ENCODE measurements at places on chromosomes 13 and 19. TPM values are rescaled to one million over a fixed set of nuclear protein-coding genes. Genes with fewer than 3 reads are reported as not detected.

- no peak overlapping the region for H3K4me3 ChIP-seq
- H3K27me3 ChIP-seq: no peaks in the 10 kb centered on the region
- peaks cover 28% of the 10 kb centered on the region for H3K4me1 ChIP-seq
- H3K27ac ChIP-seq: peak overlapping the region; percentile 19
- no peak for DNase-seq
Observed at GRCh38 chr19:11387162-11388034, 3.3 kb upstream of the EPOR start.

DNA sequence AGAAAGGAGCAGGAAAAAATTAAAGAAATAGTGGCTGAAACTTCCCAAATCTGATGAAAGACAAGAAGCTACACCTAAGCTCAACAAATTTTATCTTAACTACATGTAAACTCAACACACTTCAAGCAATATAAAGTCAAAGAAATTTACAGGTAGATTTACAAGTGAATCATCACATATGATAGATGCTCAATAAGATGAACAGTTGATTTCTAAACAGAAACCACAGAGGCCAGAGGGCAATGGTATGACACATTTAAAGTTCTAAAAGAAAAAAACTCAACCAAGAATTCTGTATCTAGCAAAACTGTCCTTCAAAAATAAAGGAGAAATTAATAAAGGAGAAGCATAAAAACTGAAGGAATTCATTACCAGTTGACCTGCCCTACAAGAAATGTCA, 39.3 kb upstream of the ZNF780A start:
- no peak overlapping the region for H3K27ac ChIP-seq
- H3K27me3 ChIP-seq: peaks cover 9% of the 10 kb centered on the region
- no peak for DNase-seq
- no peak overlapping the region for H3K4me3 ChIP-seq
- H3K4me1 ChIP-seq: no peaks in the 10 kb centered on the region
- H3K36me3 ChIP-seq: no peaks in the 10 kb centered on the region

DNA sequence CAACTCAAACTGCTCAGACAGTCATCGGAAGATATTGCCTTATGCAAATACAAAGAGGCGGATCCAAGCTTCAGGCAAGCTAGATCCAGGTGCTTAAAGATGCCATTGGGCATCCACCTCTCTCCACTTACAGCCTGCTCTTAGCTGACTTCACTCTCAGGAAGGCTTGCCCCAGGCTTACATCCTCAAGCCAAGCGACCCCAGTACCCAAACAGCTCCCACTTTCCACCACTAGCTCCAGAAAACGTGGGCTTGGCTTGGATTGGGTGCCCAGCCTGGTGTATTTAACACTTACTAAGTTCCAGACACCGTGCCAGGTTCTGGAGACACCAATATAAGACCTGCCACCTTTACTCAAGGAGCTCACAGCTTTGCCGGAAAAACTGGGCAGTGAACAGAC, 142.1 kb upstream of the VSTM2B start:
- H3K36me3 ChIP-seq: no peaks in the 10 kb centered on the region
- no peak overlapping the region for H3K4me3 ChIP-seq
- H3K27me3 ChIP-seq: peaks cover 6% of the 10 kb centered on the region
- DNase-seq: no peak
- no peak overlapping the region for H3K27ac ChIP-seq

Gene BSPH1
- not detected for total RNA-seq

Gene CALR3
- total RNA-seq: not detected

Gene ZNF112
- total RNA-seq: 3.4 TPM

GRCh38 chr19:51887522-51888498, at the start of gene ZNF577:
TSS of gene ZNF577 (minus strand) at chr19:51887951. CDS start at chr19:51880382, 7,569 bp downstream.
- peak within 1 kb of the TSS; percentile 69 for H3K27ac ChIP-seq
- H3K4me1 ChIP-seq: no peaks in the 10 kb centered on the region
- peak; percentile 87 for DNase-seq
- H3K27me3 ChIP-seq: no peaks in the 10 kb centered on the region
- peak within 1 kb of the TSS; percentile 58 for H3K4me3 ChIP-seq

DNA sequence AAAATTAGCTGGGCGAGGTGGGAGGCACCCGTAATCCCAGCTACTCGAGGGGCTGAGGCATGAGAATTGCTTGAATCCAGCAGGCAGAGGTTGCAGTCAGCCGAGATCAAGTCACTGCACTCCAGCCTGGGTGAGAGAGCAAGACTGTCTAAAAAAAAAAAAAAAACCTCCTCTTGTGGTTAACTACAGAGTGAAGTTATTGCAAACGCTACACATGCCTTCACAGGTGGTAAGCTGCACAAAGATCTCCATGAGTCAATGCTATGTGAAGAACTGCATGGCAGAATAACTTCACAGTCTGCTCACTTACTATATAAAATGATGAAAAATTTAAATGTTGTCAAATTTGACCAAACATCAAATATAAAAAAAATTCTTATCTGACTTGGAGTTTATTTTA, 436.8 kb downstream of the FGF14 start:
- no peak for DNase-seq
- no peak overlapping the region for H3K4me3 ChIP-seq
- H3K27ac ChIP-seq: no peak overlapping the region
- H3K36me3 ChIP-seq: no peaks in the 10 kb centered on the region
- no peaks in the 10 kb centered on the region for H3K27me3 ChIP-seq

DNA sequence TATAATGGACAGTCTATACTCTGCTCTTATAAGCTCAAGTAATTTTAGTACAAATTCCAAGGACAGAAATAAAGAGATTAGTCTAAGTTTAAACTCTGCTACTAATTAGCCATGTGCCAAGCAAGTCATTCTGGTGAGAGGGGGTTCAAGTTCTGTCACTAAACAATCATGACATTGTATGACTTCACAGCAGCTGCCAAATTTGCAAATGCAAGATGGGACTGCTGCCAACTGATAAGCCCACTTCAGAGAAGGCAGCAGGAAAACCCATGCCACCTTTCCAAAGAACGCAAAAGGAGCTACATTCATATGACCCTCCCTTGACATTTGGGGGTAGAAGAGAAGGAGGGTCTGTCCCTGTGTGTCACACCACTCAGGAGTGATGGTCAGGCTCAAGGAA, 60.7 kb upstream of the RFXAP start:
- no peak overlapping the region for H3K27ac ChIP-seq
- no peaks in the 10 kb centered on the region for H3K4me1 ChIP-seq
- DNase-seq: no peak
- no peaks in the 10 kb centered on the region for H3K27me3 ChIP-seq
- no peaks in the 10 kb centered on the region for H3K36me3 ChIP-seq

DNA sequence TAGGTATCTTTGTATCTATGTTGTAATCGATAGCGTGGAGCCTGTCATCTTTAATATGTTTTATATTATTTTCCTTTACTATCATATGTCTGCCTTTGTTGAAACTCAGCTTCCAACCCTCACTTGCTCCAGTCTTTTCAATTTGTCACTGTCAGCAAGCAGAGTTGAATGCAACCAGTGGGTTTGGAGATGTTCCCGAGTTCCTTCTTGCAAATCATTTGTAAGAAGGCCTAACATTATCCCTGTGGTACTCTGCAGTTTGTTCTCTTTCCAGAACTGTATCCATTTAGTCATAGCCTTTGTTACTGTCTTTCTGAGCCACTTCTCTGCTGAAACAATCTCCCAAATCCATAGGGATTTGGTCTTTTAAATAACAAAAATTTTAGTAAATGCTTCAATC, 41.8 kb downstream of the RNASEH2B start:
- peaks cover 17% of the 10 kb centered on the region for H3K36me3 ChIP-seq
- no peak overlapping the region for H3K4me3 ChIP-seq
- no peaks in the 10 kb centered on the region for H3K27me3 ChIP-seq
- no peaks in the 10 kb centered on the region for H3K4me1 ChIP-seq
- H3K27ac ChIP-seq: no peak overlapping the region

DNA sequence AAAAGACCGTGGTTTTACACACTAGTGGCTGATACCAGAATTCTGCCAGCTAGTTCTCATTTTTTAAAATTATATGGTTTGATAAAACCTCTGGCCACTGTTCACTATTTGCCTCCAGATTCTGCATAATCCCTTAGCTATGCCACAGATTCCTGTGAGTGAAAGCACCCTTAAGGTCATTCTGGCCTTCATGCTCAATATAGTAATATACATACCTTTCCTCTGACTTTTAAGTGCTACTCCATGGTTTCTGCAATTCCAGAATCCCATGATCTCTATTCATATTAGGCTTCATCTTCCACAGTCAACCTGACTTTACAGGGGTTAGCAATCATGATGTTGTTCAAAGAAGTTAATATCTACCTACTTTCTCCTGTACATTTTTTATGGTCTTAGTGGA, 274.1 kb upstream of the EDNRB start:
- H3K27me3 ChIP-seq: no peaks in the 10 kb centered on the region
- H3K36me3 ChIP-seq: no peaks in the 10 kb centered on the region
- H3K27ac ChIP-seq: no peak overlapping the region
- H3K4me1 ChIP-seq: no peaks in the 10 kb centered on the region

DNA sequence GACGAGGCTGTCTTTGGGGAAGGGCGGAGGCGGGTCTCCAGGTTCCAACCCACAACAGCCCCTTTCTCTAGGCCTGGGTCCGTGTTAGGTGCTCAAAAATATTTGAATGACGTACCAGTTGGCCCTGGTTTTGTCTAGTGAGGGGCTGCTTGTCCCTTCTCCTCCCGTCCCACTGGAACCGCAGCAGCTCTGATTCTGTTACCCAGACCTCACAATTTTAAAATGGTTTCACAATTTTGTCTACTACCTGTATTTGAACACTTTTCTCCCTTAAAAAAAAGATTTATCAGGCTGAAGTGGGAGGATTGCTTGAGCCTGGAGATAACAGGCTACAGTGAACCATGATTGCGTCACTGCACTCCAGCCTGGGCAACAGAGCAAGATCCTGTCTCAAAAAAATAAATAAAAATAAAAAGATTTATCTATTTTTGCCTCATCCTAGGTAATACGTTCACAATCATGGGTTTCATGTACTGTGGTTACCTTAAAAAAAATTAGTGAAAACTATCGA, 1.3 kb upstream of the IRF2BP1 start:
- H3K27me3 ChIP-seq: no peaks in the 10 kb centered on the region
- H3K27ac ChIP-seq: peak overlapping the region; percentile 92
- peaks cover 32% of the 10 kb centered on the region for H3K4me1 ChIP-seq
- no peaks in the 10 kb centered on the region for H3K36me3 ChIP-seq
- H3K4me3 ChIP-seq: peak overlapping the region; percentile 72

Gene C19orf85
- not detected for total RNA-seq

DNA sequence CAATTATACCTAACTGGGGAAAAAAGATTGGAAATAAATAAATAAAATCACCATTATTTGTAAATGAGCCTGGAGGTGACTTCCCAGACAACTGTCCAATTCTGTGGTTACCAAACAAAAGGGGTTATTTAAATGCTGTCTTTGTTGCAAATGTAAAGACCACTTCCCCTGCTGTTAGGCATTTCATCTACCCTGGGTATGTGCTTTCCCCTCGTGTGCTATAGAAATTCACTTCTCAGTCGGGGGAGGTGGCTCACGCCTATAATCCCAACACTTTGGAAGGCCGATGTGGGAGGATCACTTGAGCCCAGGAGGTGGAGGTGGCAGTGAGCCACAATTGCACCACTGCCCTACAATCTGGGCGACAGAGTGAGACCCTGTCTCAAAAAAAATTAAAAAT, 101.9 kb upstream of the AKAP11 start:
- DNase-seq: no peak
- H3K27ac ChIP-seq: no peak overlapping the region
- no peaks in the 10 kb centered on the region for H3K27me3 ChIP-seq
- H3K36me3 ChIP-seq: peaks cover 29% of the 10 kb centered on the region

Gene CAPN12
- total RNA-seq: 14.4 TPM

- DNase-seq: no peak
- no peaks in the 10 kb centered on the region for H3K36me3 ChIP-seq
- no peaks in the 10 kb centered on the region for H3K4me1 ChIP-seq
- H3K27me3 ChIP-seq: no peaks in the 10 kb centered on the region
- no peak within 1 kb of the TSS for H3K27ac ChIP-seq
Observed at GRCh38 chr13:112376050-112376681, at the start of gene SPACA7. TSS of gene SPACA7 (plus strand) at chr13:112376355. CDS start at chr13:112376386, 31 bp downstream.

- H3K27me3 ChIP-seq: no peaks in the 10 kb centered on the region
- H3K4me1 ChIP-seq: peaks cover 10% of the 10 kb centered on the region
- DNase-seq: no peak
- peak overlapping the region; percentile 85 for H3K4me3 ChIP-seq
- H3K36me3 ChIP-seq: peaks cover 27% of the 10 kb centered on the region
Observed at GRCh38 chr19:15124572-15125231, 17.5 kb downstream of the SYDE1 start.

Gene ATP4B
- total RNA-seq: not detected

DNA sequence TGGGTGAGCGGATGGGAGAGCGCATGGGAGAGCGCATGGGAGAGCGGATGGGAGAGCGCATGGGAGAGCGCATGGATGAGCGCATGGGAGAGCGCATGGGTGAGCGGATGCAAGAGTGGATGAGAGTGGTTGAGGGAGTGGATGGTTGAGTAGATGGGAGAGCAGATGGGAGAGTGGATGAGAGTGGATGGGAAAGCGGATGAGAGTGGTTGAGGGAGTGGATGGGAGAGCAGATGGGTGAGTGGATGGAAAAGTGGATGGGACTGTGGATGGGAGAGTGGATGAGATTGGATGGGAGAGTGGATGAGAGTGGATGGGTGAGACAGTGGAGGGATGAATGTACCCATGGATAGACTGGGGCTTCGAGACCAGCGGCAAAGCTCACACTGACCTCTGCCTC, 8.6 kb upstream of the TEKTIP1 start:
- H3K4me1 ChIP-seq: no peaks in the 10 kb centered on the region
- no peaks in the 10 kb centered on the region for H3K27me3 ChIP-seq
- no peak overlapping the region for H3K27ac ChIP-seq
- DNase-seq: no peak

Gene ZNF20
- 3.3 TPM for total RNA-seq

GRCh38 chr19:47036097-47036651, 12.2 kb downstream of the TMEM160 start:
- peaks cover 9% of the 10 kb centered on the region for H3K27me3 ChIP-seq
- H3K4me1 ChIP-seq: peaks cover 6% of the 10 kb centered on the region
- DNase-seq: peak; percentile 80
- H3K27ac ChIP-seq: peak overlapping the region; percentile 65
- no peaks in the 10 kb centered on the region for H3K36me3 ChIP-seq

Gene CD209
- 10.6 TPM for total RNA-seq

GRCh38 chr19:10660346-10660745, 6.2 kb downstream of the ILF3 start:
- no peak overlapping the region for H3K4me3 ChIP-seq
- peaks cover 52% of the 10 kb centered on the region for H3K4me1 ChIP-seq
- no peaks in the 10 kb centered on the region for H3K27me3 ChIP-seq
- DNase-seq: no peak

- no peaks in the 10 kb centered on the region for H3K27me3 ChIP-seq
- H3K4me1 ChIP-seq: peaks cover 14% of the 10 kb centered on the region
- no peaks in the 10 kb centered on the region for H3K36me3 ChIP-seq
- no peak for DNase-seq
- H3K4me3 ChIP-seq: peak overlapping the region; percentile 28
- peak overlapping the region; percentile 33 for H3K27ac ChIP-seq
Observed at GRCh38 chr19:18329035-18329376, 6.1 kb upstream of the LSM4 start.

- peaks cover 22% of the 10 kb centered on the region for H3K27me3 ChIP-seq
- H3K36me3 ChIP-seq: no peaks in the 10 kb centered on the region
- H3K27ac ChIP-seq: no peak overlapping the region
- DNase-seq: no peak
- no peaks in the 10 kb centered on the region for H3K4me1 ChIP-seq
Observed at GRCh38 chr13:109144693-109145437, 515.5 kb downstream of the MYO16 start.
